Mesenchymal stem cell (in vitro differentiated cells and primary cell): ENCODE measurements at places on chromosomes 6 and 20.

GRCh38 chr6:1605004-1605892 is 4.5 kb upstream of the FOXC1 start:
- H3K4me3 ChIP-seq, result peak overlapping the region; percentile 41
- DNase-seq, result no peak
- H3K36me3 ChIP-seq, result no peaks in the 10 kb centered on the region
- H3K4me1 ChIP-seq, result peaks cover 40% of the 10 kb centered on the region

DNA sequence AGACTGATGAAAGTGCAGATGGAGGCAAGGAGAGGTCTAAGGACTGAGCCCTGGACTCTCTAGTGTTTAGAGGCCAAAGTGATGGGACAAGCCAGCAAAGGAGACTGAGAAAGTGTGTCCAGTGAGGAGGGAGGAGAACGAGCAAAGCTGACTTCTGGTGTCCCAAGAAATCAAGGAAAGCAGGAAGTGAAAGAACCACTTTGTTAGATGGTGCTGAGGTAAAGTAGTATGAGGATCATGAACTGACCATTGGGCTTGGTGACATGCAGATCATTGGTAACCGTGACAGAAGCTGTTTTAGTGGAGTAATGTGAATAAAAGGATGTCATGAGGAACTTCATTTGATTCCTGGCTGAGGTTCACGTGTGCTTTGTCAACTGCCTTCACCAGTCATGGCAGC is 108.4 kb downstream of the SLX4IP start:
- no peak overlapping the region for H3K27ac ChIP-seq
- H3K36me3 ChIP-seq, result no peaks in the 10 kb centered on the region
- DNase-seq, result no peak

DNA sequence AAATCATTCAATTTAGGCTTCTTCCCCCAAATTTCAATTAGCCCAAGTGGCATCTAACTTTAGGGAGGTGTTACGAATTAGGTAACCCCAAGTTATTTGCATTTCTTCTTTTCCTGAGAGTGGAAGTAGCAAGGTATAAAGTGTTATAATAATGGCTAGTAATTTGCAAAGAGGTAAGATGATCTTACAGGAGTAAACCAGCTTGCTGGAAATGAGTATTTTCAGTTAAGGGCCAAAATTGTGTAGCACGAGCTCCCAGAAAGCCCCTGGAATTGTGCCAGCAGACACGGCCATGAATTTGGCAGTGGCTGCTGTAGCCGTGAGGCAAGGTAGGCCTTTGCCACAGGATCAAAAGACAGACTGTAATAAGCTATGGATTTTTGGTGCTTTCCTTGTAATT is 38.0 kb downstream of the CITED2 start:
- no peak overlapping the region for H3K4me3 ChIP-seq
- no peaks in the 10 kb centered on the region for H3K36me3 ChIP-seq
- H3K4me1 ChIP-seq, result no peaks in the 10 kb centered on the region
- H3K27me3 ChIP-seq, result no peaks in the 10 kb centered on the region
- DNase-seq, result no peak

GRCh38 chr20:9225879-9226278 is 157.0 kb downstream of the PLCB4 start:
- no peak overlapping the region for H3K27ac ChIP-seq
- no peak overlapping the region for H3K4me3 ChIP-seq
- H3K4me1 ChIP-seq, result peaks cover 12% of the 10 kb centered on the region
- peaks cover 6% of the 10 kb centered on the region for H3K36me3 ChIP-seq
- H3K27me3 ChIP-seq, result peaks cover 5% of the 10 kb centered on the region

GRCh38 chr6:12148841-12149240 is 136.7 kb downstream of the HIVEP1 start:
- H3K27ac ChIP-seq, result peak overlapping the region; percentile 83
- H3K4me3 ChIP-seq, result no peak overlapping the region
- peak; percentile 28 for DNase-seq
- no peaks in the 10 kb centered on the region for H3K27me3 ChIP-seq

DNA sequence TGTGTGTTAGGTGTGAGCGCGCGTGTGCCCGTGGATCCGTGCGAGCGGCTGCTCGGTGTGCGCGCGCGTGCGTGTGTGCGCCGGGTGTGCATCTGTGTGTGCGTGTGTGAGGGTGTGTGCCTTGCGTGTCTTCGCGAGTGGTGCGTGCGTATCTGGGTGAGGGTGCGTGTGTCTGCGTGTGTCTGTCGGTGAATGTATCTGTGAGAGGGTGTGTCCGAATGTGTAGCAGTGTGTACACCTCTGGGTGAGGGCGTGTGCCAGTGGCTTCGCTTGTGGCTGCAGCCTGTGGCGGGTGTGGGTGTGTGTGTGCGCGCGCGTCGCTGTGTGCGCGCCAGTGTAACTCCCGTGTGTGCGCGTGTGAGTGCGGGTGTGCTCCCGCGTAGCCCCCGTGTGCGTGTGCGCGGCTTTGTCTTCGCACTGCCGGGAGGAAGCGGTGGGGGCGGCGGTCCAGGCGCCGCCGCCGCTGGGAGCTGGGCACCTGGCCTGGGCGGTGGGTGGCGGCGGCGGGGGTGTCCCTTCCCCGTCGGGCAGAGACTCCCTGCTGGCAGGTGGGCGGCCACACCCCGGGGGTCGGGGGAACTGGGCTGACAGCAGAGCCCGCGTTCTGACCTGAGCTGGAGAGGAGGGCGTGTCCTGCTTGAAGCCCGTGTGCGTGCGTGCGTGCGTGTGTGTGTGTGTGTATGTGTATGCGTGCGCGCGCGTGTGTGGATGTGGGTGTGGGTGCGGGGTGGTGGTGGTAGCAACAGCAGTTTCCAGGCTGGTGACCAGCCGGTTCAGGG is 61.3 kb upstream of the EPB41L1 start:
- peaks cover 14% of the 10 kb centered on the region for H3K27me3 ChIP-seq
- H3K4me3 ChIP-seq, result peak overlapping the region; percentile 66
- H3K27ac ChIP-seq, result no peak overlapping the region
- H3K36me3 ChIP-seq, result no peaks in the 10 kb centered on the region
- peak; percentile 55 for DNase-seq
- peaks cover 22% of the 10 kb centered on the region for H3K4me1 ChIP-seq

DNA sequence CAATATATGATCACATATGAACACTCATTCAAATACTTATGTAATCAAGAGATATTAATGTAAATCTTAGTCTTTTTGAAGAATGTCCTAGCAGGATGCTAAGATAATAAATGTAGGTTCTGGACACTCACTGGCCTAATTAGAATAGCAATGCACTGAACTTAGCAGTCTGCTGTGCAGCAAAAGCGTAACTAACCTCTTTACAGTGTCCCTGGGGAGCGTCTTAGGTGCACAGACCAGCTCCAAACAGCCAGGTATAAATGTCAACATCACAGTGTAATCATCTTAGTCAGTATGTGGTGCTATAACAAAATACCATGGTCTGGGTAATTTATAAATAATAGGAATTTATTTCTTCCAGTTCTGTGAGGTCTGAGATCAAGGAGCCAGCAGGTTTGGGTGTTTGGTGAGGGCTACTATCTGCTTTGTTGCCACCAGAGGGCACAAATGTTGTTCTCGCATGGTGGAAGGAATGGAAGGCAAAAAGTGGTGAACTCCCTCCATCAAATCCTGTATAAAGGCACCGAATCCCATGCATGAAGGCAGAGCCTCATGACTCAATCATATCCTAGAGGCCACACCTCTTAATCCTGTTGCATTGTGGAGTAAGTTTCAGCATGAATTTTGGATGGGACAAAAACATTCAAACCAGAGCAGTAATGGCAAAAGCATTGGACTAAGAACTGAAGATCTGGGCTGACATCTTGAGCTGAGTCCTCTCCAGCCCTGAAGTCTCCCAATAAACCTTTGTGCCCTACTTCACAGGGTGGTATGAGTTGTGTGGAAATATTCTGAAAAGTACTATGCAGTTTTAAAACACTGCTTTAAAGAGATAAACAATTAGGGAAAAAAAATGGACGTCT is 41.8 kb upstream of the FOXO3 start:
- H3K27me3 ChIP-seq, result no peaks in the 10 kb centered on the region
- peak; percentile 35 for DNase-seq
- H3K36me3 ChIP-seq, result no peaks in the 10 kb centered on the region
- H3K27ac ChIP-seq, result no peak overlapping the region
- H3K4me1 ChIP-seq, result no peaks in the 10 kb centered on the region

DNA sequence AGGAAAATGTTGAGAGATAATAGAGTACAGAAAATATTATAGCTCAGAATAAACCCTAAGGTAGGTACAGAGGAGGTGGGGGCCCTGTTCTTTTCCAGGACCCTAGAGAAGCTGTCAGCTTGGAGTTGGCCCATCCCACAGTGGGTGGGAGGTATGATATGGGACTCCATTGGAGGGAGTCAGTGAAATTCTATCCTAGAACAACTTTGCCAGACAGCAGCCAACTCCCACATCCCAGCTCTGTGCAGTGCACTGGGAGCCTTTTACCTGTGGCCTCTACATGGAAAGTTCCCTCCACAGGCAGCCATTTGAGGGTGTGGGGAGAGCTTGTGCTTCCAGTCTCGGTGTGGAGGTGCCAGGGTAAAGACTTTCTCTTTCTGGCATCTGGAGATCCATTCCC is 36.8 kb upstream of the CLIC5 start:
- no peaks in the 10 kb centered on the region for H3K36me3 ChIP-seq
- H3K27me3 ChIP-seq, result no peaks in the 10 kb centered on the region
- H3K4me3 ChIP-seq, result no peak overlapping the region
- H3K4me1 ChIP-seq, result no peaks in the 10 kb centered on the region
- DNase-seq, result no peak

DNA sequence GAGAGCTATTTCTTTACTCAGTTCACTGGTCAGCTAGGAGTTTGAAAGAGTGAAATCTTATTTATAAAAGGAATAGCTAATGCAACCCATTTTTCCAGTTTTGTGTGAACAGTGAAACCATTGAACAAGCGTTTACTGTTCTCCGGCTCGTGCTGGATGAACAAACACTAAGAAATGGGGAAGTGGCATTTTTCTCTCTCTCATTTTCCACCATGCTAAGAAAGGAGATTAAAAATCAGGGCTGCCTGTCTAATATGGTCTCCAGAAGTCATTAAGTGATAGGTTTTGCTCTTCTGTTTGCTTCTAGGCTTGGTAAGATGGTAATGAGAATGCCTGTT is 774 bp upstream of the SFT2D1 start:
- peaks cover 8% of the 10 kb centered on the region for H3K4me1 ChIP-seq
- peak overlapping the region; percentile 31 for H3K27ac ChIP-seq
- H3K36me3 ChIP-seq, result peaks cover 6% of the 10 kb centered on the region
- H3K4me3 ChIP-seq, result no peak overlapping the region
- H3K27me3 ChIP-seq, result no peaks in the 10 kb centered on the region

GRCh38 chr6:158253248-158253647 is 59.0 kb upstream of the TULP4 start:
- no peaks in the 10 kb centered on the region for H3K36me3 ChIP-seq
- H3K27ac ChIP-seq, result no peak overlapping the region
- DNase-seq, result no peak
- H3K4me1 ChIP-seq, result peaks cover 2% of the 10 kb centered on the region
- no peak overlapping the region for H3K4me3 ChIP-seq

GRCh38 chr20:11777387-11778205 is 140.1 kb upstream of the BTBD3 start:
- H3K4me1 ChIP-seq, result peaks cover 3% of the 10 kb centered on the region
- H3K27me3 ChIP-seq, result no peaks in the 10 kb centered on the region
- no peaks in the 10 kb centered on the region for H3K36me3 ChIP-seq
- no peak overlapping the region for H3K27ac ChIP-seq
- peak; percentile 36 for DNase-seq

DNA sequence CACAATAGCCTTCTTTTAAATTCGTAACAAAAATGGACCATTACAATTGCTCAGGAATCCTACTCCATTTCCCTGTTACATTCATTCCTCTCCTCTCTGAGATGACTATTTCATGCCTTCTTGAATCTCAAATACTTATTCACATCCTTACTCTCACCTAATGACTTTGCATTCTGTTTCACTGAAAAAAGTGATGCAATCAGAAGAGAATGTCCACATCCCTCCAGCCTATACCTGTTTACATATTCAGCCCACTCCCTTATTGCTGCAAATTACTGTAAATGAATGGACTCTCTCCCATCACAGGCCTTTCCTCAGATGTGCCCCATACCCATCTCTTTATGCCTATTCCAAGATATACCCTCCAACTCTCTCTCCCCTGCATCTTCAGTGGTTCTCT is 8.6 kb downstream of the TAAR1 start:
- no peak overlapping the region for H3K4me3 ChIP-seq
- H3K27me3 ChIP-seq, result no peaks in the 10 kb centered on the region
- no peak for DNase-seq
- no peaks in the 10 kb centered on the region for H3K4me1 ChIP-seq
- no peaks in the 10 kb centered on the region for H3K36me3 ChIP-seq

DNA sequence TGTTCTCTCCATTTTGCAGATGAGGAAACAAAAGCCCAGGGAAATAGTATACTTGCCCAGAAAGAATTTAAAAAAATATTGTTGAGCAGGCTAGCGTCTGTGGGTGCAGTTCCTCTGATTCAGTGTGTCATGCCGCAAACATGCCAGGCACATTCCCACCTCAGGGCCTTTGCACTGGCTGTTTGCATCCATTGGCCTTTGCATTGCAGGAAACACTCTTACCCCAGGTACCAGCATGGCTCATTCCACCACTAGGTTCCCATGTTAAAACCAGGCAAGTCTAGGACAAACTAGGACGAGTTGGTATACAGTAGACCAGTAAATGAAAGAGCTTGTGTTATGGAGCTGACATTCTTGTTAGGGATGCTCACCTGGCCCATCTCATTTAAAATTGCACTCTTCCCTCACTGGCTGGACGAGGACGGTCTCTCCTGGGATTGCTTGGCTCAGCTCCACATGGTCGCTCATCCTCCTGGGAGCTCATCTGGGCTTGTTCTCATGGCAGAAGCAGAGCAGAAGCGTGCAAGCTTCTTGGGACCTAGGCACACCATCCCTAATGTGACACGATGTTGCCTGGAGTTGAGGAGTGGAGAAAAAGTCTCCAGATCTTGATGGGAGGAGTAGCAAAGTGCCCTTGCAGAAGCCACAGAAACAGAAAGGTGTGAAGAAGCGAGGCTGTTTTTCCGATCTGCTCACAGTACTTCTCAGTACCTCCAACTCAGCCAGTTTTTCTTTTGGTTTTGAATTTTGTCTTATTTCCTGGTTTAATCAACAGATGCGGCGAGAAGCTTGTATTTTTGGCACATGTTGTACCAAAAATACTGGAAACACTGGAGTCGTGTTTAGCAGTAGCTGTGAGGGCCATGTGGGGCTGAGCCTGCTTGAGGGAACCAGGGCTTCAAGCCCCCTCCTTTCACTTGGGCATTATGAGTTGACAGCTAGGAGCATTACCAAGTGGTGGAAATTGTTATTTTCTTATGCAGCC is 13.9 kb downstream of the ZNF831 start:
- no peak for DNase-seq
- H3K4me1 ChIP-seq, result no peaks in the 10 kb centered on the region
- H3K4me3 ChIP-seq, result no peak overlapping the region
- no peak overlapping the region for H3K27ac ChIP-seq
- H3K36me3 ChIP-seq, result no peaks in the 10 kb centered on the region
- peaks cover 31% of the 10 kb centered on the region for H3K27me3 ChIP-seq

- DNase-seq, result no peak
- H3K27me3 ChIP-seq, result peaks cover 12% of the 10 kb centered on the region
- no peaks in the 10 kb centered on the region for H3K36me3 ChIP-seq
Measured at GRCh38 chr20:59149678-59150504, 13.7 kb upstream of the ZNF831 start.
